ENCODE measurements at places on chromosomes 1 and 21.

GRCh38 chr1:53024117-53024516 lies 37.9 kb upstream of the PODN start:
- DNase-seq = no peak

DNA sequence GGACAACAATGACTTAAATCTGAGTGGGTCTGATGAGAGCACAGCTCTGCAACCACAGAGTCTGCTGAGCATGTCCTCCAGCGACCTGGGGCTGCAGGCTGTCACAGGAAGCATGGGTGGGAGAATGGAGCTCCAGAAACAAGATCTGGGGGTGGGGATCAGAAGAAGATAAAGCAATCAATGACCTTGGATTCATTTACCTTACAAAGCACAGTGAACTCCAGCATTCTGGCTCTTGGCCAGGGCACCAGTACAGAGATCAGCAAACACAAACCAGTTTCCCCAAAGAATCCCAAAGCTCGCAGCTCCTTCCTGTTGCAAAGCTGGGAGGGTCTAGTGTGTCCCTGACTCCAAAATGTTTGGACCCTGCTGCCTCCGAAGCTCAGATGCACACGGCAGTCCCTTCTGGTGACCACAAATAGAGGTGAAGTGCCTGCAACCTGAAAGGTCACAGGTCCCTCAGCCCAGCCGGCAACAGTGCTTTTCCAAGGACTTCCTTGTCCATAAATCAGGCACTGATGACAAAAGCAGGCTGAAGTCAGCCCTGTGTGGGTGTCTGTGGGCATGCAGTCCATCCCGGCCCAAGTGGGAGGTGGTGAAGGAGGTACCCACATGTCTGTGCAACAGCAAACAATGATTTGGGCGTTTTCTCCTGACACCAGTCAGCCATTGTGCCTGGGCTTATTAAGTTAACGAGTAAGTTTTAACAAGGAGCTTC lies 76.1 kb downstream of the SH3BGR start:
- DNase-seq = peak; percentile 18

GRCh38 chr1:239858057-239858456 lies 233.6 kb upstream of the FMN2 start:
- no peak for DNase-seq

- no peak for DNase-seq
Measured at GRCh38 chr1:9551984-9552383, 12.7 kb downstream of the SLC25A33 start.
